NCI-H460 (cell line): ENCODE measurements at places on chromosomes 12 and 14.

DNA sequence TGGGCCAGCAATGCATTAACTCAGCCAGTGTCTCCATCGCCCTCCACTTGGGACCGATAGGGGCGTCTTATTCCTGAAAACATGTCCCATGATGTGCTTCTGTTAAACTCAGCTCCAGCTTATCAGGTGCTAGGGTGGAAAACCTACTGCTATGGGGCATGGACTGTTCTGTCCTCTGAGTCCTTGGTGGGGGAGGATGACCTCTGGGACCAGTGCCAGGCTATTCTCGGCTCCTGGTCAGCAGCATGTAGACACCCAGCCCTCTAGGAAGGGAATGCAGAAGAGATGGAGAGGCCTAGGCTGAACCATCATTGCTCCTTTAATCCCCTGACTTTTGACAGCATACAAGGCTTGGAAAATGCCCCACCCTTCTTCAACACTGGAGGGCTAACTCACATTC, 486.2 kb downstream of the MED13L start:
- no peak for DNase-seq

GRCh38 chr12:55142669-55143565, 16.7 kb downstream of the OR9K2 start:
- DNase-seq, result peak; percentile 66

- DNase-seq, result peak; percentile 40
These were observed 17.7 kb upstream of the POP5 start for GRCh38 chr12:120598674-120599463.

DNA sequence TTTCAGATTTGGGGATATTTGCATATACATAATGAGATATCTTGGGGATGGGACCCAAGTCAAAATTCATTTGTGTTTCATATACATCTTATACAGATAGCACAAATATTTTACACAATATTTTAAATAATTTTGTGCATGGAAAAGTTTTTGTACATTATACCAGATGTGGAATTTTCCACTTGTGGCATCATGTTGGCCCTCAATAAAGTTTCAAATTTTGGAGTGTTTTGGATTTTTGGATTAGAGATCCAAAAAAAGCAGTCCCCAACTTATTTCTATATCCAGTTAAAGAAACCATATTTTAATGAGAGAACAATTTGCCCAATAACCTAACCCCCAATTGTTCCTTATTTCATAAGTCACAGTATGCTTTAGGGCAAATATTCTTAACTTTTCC, 4.5 kb downstream of the GNPNAT1 start:
- no peak for DNase-seq

DNA sequence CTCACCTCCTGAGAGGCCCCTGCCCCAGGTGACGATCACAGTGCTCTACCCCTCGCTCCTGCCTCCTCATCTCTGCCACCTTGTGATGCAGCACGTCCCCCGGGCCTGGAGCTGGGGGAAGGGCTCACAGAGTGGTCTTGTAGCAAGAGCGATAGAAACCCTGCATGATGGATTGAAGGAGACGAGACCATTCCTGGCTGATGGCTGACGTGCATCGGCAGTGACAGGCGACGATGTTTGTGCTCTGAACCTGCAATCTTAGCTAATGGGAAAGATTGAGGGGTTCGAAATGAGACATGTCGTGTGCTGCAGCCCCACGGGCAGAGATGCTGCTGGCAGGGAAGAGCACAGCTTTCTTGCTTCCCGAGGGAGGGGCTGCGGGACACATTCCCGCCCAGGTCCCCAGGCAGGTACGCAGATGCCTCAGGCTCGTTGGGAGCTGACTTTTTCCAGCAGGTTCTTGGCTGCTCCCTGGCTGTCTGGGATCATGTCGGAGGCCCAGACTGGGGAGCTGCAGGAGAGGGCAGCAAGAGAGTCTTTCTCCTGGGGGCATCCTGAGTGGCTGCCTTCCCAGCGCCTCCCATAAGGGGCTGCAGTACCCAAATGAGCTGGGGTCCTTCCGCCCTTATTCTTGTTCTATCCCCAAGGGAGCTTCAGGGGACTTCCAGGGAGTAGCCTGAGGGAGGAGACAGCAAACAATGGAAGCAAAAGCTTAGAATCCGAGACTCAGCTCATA, 38.7 kb upstream of the GPATCH2L start:
- DNase-seq, result no peak

GRCh38 chr12:25241167-25242020, 9.3 kb downstream of the KRAS start:
- DNase-seq, result peak; percentile 27

- no peak for DNase-seq
These were observed 95.6 kb downstream of the DAAM1 start for GRCh38 chr14:59284059-59284458.

DNA sequence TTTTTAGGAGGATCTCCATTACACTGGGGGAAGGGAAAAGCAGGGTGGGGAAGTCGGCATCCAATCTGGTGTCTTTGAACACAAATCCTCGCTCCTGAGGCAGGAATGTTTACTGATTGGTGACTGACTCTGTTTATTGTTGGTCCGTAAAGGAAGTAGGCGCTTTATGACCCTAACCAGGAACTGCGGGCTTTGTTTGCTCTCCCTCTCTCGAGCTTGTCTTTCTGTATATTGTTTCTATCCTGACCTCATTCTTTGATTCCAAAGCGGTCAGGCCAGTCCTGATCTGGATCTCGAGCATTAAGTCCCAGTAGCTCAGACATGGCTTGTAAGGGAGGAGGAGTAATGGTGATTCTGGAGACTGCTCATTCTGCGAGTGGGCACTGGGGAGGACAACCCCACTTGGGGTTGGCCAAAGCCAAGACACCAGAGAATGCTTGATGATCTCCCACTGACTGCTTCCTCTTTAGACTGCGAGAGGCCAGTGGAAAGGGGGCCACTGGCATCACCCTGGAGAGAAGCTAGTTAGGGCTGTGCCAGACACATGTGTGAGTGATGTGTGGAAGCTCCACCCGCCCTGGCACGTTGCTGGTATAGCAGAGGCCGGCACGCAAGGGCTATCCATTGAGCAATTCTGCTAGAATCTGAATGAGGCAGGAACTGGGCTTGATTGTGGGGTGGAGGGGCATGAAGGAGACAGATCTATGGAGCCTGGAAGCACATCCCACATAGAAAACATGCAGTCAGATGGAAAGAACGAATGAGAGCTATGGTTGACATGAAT, 194.6 kb downstream of the PAX9 start:
- no peak for DNase-seq

DNA sequence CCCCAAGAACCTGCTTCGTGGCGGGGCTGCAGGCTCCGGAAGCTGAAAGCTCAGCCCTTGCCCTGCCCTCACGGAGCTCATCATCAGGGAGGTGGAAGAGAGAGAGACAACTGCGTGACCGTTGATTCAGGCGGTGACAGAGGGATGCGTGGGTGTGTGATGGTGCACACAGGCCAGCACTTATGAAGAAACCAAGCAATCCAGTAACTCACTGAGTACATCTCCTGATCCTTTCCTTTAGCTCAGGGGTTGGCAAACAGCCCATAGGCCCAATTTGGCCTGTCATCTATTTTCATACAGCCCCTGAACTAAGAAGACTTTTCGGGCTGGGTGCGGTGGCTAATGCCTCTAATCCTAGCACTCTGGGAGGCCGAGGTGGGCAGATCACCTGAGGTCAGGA, 49.9 kb downstream of the TESC start:
- no peak for DNase-seq

GRCh38 chr14:101731187-101732080, 30.1 kb upstream of the PPP2R5C start:
- DNase-seq, result peak; percentile 96

DNA sequence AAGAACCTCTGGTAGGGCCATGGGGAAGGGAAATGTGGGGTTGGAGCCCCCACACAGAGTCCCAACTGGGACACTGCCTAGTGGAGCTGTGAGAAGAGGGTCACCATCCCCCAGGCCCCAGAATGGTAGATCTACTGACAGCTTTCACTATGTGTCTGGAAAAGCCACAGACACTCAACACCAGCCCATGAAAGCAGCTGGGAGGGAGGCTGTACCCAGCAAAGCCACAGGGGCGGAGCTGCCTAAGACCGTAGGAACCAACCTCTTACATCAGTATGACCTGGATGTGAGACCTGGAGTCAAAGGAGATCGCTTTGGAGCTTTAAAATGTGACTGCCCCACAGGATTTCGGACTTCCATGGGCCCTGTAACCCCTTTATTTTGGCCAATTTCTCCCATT, 97.8 kb downstream of the HMGA2 start:
- DNase-seq, result no peak

GRCh38 chr14:95796788-95797187, 79.8 kb upstream of the TUNAR start:
- DNase-seq, result no peak

DNA sequence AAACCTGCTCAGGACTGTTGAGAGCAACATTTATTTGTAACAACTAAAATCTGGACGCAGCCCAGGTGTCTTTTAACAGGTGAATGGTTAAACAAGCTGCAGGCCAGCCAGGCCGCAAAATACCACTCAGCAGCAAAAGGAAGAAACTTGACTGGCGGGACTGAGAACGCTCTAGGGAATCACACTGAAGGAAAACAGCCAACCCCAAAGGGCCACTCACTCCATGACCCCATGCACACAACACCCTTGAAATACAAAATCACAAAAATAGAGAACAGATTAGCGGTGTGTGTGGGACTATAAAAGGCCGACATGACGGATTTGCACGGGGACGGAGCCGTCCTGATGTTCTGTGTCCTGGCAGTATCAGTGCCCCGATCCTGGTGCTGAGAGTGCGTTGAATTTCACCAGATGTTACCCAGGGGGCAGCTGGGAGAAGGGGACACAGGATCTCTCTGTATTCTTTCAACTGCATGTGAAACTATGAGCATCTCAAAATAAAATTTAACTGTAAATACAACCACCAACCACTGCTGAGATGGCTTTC, 23.0 kb downstream of the VPS37B start:
- DNase-seq, result no peak

DNA sequence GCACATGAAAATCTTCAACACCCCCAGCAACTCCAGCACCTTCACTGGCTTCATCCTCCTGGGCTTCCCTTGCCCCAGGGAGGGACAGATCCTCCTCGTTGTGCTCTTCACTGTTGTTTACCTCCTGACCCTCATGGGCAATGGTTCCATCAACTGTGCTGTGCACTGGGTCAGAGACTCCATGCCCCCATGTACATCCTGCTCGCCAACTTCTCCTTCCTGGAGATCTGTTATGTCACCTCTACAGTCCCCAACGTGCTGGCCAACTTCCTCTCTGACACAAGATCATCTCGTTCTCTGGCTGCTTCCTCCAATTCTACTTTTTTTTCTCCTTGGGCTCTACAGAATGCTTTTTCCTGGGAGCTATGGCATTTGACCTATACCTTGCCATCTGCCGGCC, 11.5 kb upstream of the OR11G2 start:
- DNase-seq, result no peak

GRCh38 chr12:48198672-48198971, 4.5 kb downstream of the OR10AD1 start:
- no peak for DNase-seq

DNA sequence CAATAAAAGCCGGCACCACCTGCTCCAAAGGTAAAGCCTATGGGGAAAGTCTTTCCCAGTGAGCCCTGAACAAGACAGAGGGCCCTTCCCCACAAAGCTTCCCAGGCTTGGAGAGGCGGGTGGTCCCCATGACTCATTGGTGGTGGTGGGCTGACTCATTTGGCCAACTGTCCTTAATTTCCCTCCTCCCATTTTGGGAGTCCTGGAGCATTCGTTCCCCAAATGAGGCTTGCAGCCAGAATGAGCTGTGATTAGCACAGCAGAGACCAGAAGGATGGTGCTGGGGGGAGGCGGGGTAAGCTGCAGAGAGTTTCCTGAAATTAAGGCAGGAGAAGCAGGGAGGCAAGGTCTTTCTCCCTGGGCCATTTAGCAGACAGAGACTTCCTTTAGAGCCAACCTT, 241.7 kb downstream of the DPF3 start:
- DNase-seq, result no peak

DNA sequence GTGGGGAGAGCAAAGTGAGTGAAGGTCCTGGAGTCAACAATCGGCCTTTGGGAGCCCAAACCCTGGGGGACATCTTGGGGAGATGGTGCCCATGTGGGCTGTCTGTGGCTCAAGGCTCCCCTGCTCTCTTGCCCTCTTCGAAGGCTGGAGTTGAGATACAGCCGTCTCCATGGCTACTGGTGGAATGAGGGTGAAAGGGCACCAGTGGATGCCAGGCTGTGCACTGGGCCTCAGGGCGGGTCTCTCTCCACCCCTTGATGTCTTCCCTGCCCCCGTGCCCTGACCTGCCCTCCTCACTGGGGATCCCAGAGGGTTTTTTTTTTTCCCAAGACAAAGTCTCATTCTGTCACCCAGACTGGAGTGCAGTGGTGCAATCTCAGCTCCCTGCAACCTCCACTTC, 2.0 kb upstream of the ANKRD9 start:
- no peak for DNase-seq

DNA sequence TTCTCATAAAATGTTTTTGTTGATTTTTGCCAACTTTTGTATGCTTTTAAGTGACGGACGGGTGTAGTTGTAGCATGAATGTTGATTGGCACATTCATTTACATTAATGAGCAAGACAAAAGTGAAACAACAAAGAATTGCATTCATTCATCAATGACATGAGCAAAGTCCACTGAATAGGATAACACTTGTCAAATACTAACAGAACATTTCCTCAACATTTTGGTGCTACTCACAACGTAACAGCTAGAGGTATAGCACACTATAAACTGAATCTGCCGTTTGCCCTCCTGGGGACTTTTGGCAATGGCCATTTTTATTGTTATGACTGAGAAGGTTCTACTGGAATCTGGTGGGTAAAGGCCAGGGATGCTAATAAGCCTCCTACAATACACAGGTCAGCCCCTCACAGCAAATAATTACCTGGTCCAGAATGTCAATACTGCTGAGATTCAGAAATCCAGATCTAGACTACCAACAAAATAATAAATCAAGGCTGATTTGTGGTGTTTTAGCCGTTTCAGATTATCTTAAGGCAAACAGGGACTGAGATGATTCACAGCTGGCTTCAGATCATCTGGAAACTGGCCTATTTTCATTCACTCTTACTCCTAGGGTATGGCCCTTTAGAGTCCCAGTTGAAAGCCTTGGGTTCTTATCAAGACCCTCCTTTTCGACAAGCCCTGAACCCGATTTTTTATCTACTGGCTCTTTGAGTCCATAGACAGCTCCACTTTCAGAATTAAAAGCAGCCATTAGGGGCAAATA, 22.5 kb upstream of the CDKN3 start:
- DNase-seq, result no peak

GRCh38 chr12:105233041-105233905, 2.7 kb downstream of the APPL2 start:
- DNase-seq, result no peak
